Stimulated activated CD8-positive, alpha-beta memory T cell treated with anti-CD3 and anti-CD28 coated beads, Interleukin-15, amount 100 ng/mL, for 1 hour (primary cell): ENCODE measurements at places on chromosomes 5 and 9.
A peak's percentile ranks its signal among the peaks of the same experiment; 100 is the strongest.

- DNase-seq, result no peak
These were observed 141.4 kb upstream of the PUM3 start for GRCh38 chr9:2985343-2985742.

DNA sequence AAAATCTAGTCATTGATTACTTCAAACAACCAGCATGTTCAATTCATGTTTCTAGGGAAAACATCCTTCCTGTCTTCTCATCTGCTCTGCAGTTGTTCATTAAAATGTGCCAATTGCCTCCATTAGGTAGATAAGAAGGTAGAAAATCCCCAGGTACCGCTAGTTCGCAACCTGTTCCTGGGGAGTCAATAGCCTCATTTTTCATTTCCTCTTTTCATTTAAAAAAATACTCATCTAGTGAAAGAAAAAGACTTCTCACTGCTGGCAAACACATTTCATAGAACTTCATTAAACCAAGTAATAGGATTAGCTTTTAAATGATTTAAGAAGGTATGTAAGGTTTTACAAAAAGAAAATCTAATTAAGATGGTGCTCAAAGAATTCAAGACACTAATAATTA, 113.3 kb downstream of the MARCHF11 start:
- DNase-seq, result no peak

- peak; percentile 67 for DNase-seq
These were observed at the start of gene TMED9 for GRCh38 chr5:177592010-177592834. Gene TMED9 (plus strand): TSS chr5:177592203. CDS start chr5:177592215, 12 bp downstream.

DNA sequence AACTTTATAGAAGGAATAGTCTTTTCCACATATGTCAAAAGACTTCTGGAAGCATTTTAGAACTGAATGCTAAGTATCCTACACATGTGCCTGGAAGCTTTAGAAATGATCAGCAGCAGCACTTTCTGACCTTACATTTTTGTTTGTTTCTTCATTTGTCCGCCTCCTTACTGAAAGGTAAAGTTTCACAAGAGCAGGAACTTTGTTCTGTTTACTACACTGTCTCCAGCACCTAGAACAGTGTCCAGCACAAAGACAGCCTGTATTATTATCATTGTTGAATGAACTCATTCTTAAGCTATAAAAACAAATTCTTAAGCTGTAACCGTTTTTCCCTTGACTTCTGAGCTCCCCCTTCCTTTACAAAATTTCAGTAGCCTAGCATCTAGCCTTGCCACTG, 14.8 kb downstream of the PIP5K1B start:
- DNase-seq, result no peak

GRCh38 chr5:74772359-74772758, 5.3 kb downstream of the NSA2 start:
- no peak for DNase-seq

DNA sequence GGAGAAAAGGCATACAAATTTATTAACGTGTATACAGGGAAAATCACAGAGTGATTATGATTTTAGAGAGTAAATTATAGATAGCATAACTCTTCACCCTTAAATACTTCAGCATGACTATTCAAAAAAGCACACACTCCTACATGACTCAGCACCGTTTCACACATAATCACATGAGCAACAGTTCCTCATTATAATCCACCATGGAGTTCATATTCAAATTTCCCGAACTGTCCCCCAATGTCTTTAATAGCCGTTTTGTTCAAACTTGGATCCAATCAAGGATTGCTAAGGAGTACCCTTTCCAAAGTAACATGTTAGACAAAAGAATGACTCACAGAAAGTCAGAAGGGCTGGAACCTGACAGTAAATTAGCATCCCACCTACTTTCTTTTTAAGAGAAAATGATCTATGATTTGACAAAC, 32.1 kb downstream of the RAPGEF1 start:
- no peak for DNase-seq

DNA sequence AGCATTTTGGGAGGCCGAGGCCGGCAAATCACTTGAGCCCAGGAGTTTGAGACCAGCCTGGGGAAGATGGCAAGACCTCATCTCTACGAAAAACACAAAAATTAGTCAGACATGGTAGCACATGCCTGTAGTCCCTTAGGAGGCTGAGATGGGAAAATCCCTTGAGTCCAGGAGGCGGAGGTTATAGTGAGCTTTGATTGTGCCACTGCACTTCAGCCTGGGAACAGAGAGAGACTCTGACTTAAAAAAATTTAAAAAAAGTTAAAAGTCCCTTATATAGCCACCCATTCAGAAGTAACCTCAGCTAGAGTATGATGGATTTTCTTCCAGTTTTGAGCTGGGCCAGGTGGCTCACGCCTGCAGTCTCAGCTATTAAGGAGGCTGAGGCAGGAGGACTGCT, 72.4 kb downstream of the UGCG start:
- no peak for DNase-seq

- no peak for DNase-seq
These were observed 6.1 kb upstream of the CEP72 start for GRCh38 chr5:606061-606460.

GRCh38 chr5:58886315-58887207, 303.7 kb downstream of the RAB3C start:
- peak; percentile 21 for DNase-seq

- DNase-seq, result no peak
These were observed 17.4 kb downstream of the FGF18 start for GRCh38 chr5:171436804-171437285.

- DNase-seq, result no peak
These were observed 64.1 kb downstream of the BARX1 start for GRCh38 chr9:93891050-93891449.

DNA sequence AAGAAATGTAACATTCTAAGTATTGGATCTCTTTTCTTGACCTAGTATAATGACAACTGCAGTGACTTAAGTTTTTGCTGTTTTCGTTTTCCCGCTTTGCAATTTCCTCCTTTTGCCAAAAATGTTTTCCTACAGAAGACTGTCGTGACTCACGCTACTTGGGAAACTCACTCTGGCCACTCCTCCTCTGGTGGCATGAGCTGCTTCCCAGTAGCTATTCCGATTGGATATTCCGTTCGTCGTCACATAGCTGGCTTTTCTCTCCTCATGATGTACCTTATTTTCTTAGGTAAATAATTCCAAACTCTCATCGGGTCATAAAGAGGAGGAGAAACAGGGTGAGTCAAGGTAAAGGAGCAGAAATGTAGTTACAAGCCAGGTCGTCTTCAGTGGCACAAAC, 64.9 kb downstream of the GOLPH3 start:
- DNase-seq, result no peak

DNA sequence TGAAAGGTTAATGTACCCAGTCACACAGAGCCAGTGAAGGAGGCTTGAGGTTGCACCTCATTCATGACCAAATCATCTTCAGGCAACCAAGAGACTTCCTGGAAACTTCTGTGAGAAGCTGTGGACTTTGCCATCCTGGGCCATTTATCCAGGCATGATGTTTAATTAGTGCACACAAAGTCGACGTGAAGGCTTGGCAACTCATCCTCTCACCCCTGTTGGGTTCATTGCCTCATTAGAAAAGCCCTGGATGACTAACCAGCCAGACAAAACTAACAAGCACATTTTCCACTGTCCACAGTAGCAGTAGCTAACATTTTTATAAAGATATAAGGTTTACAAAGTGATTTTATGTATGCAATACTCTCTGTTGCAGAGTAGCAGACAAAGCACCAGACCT, 65.7 kb upstream of the ZNF462 start:
- DNase-seq, result no peak

DNA sequence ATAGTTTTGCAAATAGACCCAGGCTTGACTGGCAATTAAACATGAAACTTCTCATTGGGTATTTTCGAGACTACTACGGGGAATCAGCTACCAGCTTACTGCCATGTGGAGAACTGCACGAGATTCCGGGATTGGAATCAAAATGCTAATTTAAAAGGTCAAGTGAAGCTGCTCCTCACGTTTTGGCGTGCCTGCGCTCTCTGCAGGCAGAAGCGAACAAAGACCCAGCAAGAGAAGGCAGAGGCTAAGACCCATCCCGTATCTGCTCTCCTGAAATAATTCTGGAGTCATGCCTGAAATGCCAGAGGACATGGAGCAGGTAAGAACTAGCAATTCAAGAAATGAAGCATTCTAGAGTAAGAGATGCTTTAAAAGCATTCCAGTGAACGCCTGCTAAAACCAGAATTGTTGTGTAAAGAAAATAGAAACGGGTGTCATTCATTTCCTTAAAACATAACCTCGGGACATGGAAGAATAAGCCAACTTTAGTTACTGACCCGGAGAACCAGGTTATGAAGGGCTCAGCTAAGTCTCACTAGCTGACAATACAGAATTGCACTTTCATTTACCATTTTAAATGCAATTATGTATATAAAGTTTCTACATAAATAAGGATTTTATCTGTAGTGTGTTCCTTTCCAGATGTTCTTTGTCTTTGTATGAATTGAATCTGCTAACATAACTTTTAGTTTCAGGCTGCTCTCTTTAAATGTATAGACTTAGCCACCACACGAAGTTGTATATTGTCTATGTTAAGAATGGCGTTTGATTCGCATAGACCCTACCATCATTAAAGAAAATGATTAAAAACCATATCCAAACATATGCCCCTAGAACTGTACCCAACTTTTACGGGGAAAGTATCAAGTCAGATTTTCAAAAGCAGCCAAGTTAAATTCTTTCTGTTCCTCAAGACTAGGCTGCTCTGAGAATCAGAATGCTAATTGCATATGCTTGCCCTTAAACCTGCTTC, 2.0 kb upstream of the MAT2B start:
- no peak for DNase-seq

GRCh38 chr9:88803546-88804253, 187.6 kb upstream of the S1PR3 start:
- no peak for DNase-seq

GRCh38 chr5:178331491-178331996, 98.9 kb upstream of the PHYKPL start:
- DNase-seq, result no peak

- no peak for DNase-seq
These were observed 112.9 kb upstream of the STC2 start for GRCh38 chr5:173441053-173441628.

GRCh38 chr9:130045725-130046450, 2.9 kb upstream of the FNBP1 start:
- DNase-seq, result no peak

DNA sequence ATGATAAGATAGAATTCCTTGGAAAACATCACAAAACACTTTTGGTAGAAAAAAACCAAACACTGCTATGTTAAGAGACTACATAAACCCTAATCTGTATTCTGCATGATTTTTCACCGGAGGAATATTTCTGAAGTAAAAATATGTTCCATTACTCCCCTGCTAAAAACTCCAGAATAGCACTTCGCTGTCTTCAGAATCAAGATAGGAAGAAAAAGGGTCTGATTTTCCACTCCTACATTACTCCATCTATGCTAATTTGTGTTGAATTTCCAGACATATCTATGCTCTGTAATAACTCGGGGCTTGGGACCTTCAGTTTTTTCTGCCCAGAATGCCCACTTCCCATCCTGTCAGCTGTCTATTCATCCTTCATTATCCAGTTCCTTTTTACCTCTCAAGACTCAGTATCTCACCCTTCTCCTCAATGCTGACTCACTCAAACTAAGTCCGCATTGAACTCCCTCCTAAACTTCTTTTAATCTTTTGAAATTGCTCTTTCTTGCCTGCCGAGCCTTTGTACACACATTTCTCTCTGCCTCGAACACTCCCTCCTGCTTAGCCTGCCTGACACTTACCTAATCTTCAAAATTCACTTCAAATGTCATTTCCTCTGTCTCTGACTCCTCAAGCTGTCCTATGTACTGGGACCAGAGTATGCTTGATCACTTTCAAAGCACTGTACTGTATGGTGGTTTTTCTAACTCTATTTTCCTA, 171.0 kb downstream of the ARRDC3 start:
- DNase-seq, result no peak

- DNase-seq, result no peak
These were observed 4.6 kb upstream of the FBXL17 start for GRCh38 chr5:108386345-108387061.

- DNase-seq, result peak; percentile 56
These were observed 43.7 kb upstream of the TMEM252 start for GRCh38 chr9:68584189-68585033.

- peak; percentile 16 for DNase-seq
These were observed 211.5 kb downstream of the SEC61B start for GRCh38 chr9:99433555-99433954.
